ENCODE measurements at places on chromosomes 1 and 21.
A peak's percentile ranks its signal among the peaks of the same experiment; 100 is the strongest.

DNA sequence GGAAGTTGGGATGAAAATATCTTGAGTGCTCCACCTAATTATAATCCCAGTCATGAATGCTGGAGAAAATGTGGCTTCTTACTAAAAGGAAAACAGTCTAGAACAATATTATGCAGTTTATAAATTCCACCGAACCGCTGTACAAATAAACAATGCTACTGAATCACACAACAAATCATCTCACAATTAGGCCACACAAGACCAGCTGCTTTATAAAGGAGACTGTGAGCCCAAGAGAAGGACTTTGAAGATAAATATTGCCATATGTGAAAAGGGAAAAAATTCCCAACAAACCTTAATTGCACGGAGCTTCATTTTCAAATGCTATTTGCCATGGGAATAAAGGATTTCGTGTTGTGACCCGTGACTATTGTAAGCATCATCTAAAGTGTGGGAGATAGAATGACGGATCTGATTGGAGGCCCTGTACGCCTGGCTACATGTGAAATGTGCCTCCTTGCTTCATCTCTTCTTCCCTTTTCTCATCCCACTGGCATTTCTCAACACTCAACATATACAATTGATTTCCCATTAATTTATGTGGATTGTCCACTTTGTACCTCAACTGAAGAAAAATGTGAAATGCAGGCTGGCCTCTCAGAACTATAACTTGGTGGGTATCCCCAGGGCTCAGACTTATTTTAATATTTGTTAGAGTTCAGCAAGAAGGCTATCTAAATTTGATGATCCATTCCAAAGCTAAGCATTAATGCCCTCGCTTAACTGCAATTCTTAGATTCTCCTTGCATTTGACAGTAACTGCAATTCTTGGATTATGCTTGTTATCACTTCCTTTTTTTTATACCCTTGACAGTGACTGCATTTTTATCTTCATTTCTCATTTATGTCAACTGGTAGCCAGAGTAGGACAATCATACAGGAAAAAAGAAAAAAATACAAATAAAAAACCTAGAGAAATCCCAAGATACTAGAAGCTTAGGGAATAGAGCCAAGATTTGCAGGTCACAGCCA lies 122.3 kb downstream of the TGFB2 start:
- no peak for DNase-seq

DNA sequence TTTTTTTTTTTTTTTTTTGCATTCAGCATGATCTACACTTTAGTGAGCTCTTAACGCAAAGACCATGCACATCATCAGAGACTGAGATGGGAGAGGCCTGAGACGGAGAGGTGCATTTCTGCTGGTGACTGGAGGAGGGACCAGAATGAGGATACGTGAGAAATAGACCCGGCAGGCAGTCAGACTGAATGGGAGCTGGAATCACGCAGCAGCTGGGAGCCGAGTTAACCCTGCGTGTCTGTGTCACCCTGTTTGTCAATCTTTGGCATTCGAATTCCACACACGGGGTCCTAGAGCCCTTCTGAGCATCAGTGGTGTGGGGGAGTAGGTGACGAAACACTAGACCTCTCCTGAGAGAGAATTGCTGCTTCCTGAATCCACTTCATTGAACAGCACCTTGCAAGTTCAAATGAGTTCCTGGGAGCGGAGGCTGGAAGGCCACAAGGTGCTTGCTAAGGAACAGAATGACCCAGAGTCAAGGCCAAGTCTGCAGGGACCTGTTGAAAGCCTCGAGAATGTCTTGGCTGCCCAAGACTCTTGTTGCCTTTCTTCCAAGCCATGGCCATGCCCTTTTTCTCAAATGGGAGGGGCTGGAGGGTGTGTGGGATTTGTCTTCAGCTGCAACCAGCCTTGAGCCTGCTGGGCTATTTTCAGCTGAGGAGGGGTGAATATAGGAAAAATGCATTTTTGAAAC lies 123.3 kb downstream of the CNIH3 start:
- no peak for DNase-seq

GRCh38 chr21:37508341-37508740 lies 141.8 kb downstream of the DYRK1A start:
- no peak for DNase-seq

GRCh38 chr1:30412241-30413110 lies 310.9 kb downstream of the MATN1 start:
- DNase-seq = no peak

GRCh38 chr1:30321996-30322858 lies 401.2 kb downstream of the MATN1 start:
- DNase-seq = no peak

DNA sequence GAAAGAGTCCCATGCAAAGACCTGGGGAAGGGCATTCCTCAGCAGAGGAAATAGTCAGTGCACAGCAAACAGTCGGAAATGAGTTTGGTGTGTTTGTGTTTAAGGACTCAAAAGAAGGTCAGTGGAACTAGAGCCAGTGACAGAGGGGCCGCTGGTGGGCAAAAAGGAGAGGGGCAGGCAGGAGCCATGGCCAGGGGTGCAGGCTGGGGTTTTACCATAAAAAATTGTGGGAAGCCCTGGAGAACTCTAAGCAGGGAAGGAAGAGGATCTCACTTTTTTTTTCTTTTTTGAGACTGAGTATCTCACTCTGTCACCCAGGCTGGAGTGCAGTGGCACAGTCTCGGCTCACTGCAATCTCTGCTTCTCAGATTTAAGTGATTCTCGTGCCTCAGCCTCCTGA lies 33.7 kb upstream of the TARDBP start:
- no peak for DNase-seq

DNA sequence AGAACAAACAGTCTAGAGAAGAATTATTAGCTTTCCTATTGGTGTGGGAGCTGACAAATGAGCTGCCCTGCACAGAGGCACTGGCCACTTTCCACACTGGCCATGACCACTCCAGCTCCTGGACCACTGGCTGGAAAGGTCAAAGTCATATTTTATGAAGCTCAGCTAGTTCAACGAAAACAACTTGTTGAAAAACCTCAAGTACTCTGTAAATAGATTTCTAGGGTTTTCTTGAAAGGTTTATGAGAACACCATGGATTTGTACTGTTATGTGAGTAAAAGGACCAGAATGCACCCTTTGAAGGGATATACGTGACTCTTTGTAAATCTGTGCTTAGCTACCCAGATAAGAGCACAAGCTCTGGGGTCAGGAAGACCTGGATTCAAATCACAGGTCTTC lies 54.5 kb upstream of the FGGY start:
- DNase-seq = no peak

GRCh38 chr1:97364086-97364485 lies 556.7 kb downstream of the DPYD start:
- DNase-seq = no peak

DNA sequence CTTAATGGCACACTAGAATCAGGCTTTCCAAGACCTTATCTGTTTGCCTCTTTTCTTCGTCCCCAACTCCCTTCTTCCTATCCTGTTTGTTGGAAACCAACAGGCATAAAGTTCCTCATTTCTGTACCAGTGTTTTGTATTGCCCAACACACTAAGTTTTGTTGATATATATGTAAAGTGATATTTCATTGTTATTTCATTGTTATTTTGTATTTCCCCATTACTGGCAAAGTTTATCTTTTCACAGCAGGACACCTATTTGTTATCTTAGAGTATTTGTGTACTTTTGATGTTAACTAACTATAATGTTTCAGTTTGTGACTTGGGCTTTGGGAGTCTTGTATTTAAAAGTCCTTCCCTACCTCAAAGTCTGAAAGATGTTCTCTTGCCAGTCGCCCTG lies 27.1 kb downstream of the FAM20B start:
- no peak for DNase-seq

GRCh38 chr1:24873148-24873547 lies 56.9 kb downstream of the RUNX3 start:
- no peak for DNase-seq

- DNase-seq = no peak
These were observed 103.0 kb downstream of the NOS1AP start for GRCh38 chr1:162172311-162173102.

GRCh38 chr1:245770156-245770555 lies 615.4 kb downstream of the KIF26B start:
- DNase-seq = no peak

DNA sequence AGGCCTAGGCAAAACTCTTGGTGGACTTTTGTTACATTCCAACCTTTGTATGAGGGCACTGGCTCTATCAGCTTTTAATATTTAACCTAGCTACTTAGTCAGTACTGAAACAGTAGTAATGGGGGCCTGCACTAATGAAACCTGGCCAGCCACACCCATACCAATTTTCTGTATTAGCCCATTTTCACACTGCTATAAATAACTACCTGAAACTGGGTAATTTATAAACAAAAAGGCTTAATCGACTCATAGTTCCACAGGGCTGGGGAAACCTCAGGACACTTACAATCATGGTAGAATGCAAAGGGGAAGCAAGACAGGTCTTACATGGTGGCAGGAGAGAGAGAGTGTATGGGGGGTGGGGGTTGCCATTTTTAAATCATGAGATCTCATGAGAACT lies 245.7 kb upstream of the RGS18 start:
- DNase-seq = no peak

DNA sequence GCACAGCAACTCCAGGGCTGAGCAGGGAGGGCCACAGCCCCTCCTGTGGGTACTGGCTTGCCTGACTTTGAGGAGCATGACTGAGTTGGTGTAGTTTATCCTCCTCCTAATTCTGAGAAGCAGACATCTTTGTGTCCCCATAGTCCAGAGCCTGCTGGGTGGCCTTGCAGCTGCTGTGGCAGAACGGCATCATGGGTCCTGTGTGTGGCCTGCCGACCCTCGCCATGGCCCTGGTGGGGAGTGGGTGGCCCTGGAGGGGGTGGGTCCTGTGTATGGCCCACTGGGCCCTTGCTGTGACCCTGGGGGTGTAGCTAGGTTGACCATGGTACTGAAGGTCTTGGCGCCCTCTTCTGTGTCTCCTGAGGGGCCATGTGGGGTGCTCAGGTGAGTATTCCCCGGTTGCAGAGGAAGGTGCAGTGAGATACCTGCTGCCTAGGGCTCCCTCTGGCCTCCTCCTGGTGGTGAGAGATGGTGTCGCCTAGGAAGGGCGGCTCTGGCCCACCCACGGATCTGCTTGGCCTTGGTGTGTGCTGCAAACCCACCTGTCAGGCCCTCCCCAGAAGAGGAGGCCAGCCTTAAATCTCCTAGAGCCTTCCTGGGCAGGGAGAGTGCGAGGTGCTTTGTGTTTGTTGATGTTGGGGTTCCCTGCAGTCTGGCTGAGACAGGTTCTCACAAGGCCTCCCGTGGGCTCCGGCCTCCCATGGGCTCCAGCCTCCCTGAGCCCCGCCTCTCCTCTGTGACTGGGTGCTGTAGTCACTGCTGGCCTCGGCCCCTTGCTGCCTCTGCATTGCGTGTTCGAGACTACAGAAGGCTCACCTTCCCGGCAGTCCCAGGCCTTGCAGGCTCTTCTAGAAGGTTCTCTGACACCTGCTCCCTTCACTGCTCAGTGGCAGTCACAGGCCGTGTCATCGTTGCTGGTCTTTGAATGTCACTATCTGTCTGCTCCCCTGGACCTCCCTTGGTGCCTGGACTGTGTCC lies 7.8 kb downstream of the SNAP47 start:
- DNase-seq = no peak

DNA sequence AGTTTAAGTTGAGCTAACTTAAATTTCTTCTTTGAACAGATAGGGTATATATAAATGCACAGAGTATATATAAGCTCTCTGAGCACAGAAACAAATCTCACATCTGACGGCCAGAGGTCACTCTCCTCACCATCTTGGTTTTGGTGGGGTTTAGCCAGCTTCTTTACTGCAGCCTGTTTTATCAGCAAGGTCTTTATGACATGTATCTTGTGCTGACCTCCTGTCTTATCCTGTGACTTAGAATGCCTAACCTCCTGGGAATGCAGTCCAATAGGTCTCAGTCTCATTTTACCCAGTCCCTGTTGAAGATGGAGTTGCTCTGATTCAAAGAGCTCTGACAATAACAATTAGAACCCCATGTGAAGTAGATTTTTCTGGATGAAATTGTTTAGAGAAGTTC lies 1.6 kb upstream of the MOV10 start:
- DNase-seq = no peak

- DNase-seq = no peak
These were observed 42.0 kb downstream of the TM2D1 start for GRCh38 chr1:61682891-61683290.

- DNase-seq = peak; percentile 9
These were observed 747 bp downstream of the ADAMTS1 start for GRCh38 chr21:26844258-26845065.

DNA sequence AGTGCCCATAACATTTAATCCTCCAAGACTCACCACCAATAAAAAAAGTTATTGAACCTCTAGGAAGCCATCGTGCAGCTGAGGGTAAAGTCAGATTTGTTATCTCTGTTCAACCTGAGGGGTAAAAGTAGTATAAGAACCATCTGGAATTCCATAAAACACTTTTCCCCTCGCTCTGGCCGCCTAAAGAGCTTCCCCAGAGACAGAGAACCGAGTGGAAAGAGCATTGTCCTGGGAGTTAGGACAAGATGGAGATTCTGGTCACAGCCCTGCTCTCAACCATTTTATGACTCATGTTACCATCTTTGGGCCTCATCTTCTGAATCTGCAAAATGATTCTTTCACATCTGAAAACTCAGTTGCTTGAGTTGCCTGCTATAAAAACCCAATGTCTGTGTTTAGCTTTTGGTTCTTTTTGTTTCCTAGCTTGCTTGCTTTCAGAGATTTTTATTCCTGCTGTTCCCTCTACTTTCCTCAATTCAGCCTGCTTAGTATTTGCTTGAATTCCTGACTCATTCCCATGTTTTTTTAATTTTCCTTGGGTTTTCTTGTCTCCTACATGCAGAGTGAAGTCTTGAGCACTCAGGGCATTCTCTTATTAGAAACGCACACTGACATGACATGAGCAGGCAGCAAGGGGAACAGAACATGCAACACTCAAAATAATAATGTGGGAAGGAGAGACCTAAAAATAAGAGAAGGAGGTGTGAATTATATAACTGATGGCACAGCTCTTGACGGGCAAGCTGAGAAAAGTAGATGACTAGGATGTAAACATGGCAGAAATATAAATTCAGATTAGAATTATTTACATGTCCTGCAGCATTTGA lies 1.7 kb downstream of the EPHX4 start:
- no peak for DNase-seq

DNA sequence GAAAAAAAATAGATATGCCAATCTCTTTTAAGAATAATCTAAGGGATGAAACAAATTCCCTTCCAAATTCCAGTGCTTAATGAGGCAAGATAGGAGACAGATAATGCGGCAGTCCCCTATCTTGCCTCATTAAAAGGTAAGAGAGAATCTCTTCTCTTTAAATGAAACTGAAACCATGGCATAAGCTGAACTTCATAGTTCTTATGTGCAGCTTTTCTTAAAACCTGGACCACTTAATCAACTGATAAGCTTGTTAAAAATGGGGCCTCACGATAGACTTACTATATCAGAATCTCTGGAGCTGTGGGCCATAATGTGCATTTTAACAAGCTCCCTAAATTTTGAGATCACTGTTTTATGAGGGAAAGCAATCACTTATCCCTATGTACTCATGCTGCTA lies 79.2 kb downstream of the NIBAN1 start:
- no peak for DNase-seq

DNA sequence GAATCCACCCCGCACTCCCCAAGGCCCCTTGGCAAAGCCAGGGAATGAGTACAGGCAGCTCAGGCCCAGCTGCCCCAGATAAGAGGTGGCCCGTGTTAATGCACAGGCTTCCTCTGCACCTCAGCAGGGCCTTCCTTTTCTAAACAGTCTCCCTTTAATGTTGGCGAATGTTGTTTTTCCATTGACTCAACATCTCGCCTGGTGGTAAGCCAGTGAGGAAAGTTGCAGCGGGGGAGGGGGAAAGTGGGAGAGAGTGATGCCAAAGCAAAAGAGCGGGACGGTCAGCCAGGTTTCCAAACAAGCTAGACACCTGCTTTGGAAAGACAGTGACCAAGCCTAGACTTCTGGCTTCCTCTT lies 10.3 kb upstream of the PROX1 start:
- DNase-seq = no peak

- DNase-seq = no peak
These were observed 34.6 kb upstream of the PDE4B start for GRCh38 chr1:65758128-65758527.

Measured in erythroblast (primary cell).